ENCODE measurements at places on chromosomes 7 and 10. TPM values are rescaled to one million over a fixed set of nuclear protein-coding genes. Genes with fewer than 3 reads are reported as not detected.

The AKR1C8 gene
- 2.9 TPM for total RNA-seq

DNA sequence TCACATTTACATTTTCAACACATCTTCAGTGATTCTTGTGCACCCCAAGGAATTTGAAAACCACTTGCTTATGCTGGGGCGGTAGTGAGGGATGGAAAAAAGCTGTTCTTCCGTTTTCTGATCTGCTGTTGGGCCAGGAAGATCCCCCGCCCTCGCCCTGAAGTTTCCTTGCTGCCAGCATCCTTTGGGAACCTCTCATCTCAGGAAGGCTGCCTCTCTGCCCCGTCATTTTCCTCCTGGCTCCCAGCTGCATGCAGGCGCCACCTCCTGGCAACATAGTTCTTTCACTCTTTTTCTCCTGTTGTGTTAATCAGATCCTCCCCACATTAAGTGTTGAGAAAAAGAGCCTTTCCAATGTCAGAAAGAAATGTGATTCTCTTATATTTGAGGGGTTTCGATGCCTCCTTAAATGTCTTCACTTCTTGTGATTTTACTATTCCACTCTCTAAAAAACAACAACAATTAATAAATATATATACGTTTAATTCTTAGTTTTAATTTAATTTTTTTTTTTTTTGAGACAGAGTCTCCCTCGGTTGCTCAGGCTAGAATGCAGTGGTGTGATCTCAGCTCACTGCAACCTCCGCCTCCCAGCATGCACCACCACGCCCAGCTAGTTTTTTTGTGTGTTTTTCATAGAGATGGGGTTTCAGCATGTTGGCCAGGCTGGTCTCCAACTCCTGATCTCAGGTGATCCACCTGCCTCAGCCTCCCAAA, 122.9 kb downstream of the RALA start:
- peak; percentile 84 for DNase-seq

- no peak for DNase-seq
Measured at GRCh38 chr7:97671571-97671970, 60.3 kb upstream of the TAC1 start.

GRCh38 chr7:64618785-64619456, 47.0 kb upstream of the ZNF107 start:
- peak; percentile 6 for DNase-seq

The GTF2IRD1 gene
- 8.9 TPM for total RNA-seq

DNA sequence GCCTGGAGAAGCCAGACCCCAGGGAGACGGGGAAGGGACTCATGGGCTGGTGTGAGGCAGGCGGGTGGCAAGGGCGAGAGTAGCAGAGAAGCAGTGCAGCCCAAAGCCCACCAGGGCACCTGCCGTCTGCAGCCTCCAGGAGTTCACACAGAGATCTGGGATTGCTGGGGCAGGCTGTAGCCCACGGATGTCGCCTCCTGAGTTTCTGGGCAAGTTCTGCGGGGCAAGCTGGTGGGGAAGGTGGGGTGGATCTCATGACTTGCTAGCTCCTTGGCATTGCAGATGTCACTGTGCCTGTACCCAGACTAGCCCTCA, 6.0 kb downstream of the ADCK2 start:
- no peak for DNase-seq

The TAS2R3 gene
- 10.6 TPM for total RNA-seq

- peak; percentile 74 for DNase-seq
Measured at GRCh38 chr10:28202941-28203352, 99.9 kb downstream of the MPP7 start.

Measured in umbilical cord (tissue), 2 donors.